ENCODE measurements at places on chromosomes 5 and 9.
A peak's percentile ranks its signal among the peaks of the same experiment; 100 is the strongest.

DNA sequence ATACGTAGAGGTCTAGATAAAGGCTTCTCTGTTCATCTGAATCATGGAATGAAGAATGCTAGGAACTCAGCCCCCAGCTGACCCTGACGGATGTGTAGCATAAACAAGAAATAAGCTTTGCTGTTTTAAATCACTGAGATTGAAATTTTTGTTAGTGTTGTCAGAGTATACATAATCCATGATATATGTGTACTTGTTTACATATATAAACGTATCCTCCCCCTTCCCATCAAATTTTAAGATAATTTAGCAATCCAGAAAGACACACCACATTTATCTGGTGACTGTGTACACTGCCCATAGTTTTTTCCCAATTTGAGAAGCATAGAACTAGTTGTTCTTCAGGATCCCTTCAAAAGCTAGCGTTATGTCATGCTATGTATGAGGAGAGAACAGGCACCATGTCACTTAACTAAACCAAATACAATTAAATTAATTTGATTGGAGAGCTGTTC is 80.8 kb upstream of the OSMR start:
- DNase-seq = no peak

GRCh38 chr9:18692268-18692667 is 218.3 kb downstream of the ADAMTSL1 start:
- DNase-seq = no peak

DNA sequence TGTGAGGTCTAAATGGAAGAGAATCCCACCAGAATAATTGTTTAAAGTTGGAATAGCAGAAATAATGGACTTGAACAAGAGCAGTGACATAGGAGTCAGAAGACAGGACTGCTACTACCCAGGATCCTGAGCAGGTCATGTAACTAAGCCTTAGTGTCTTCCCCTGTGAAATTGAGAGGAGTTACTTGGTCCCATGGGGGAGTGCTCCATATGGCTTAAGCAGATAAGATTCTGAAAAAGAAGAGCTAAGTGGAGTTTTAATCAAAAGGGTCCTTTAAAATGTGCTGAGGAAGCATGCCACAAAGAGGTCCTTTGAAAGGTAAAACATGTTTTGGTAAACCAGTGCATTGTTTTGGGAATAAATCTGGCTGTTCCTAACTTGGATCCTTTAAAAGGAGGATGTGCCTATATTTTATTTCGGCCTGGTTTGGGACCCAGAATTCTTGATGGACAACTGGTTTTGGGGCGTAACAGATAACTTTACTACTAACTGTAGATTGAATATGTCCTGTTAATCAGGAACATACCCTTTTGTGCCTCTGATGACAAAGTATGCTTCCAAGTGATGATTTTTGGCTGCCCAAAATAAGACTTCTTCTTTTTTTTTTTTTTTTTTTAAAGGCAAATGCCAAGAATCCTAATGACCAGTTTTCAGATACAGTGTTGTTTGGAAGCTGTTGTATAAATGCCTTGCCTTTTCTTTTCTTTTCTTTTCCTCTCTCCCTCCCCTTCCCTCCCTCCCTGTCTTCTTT is 5.7 kb downstream of the RCL1 start:
- no peak for DNase-seq

DNA sequence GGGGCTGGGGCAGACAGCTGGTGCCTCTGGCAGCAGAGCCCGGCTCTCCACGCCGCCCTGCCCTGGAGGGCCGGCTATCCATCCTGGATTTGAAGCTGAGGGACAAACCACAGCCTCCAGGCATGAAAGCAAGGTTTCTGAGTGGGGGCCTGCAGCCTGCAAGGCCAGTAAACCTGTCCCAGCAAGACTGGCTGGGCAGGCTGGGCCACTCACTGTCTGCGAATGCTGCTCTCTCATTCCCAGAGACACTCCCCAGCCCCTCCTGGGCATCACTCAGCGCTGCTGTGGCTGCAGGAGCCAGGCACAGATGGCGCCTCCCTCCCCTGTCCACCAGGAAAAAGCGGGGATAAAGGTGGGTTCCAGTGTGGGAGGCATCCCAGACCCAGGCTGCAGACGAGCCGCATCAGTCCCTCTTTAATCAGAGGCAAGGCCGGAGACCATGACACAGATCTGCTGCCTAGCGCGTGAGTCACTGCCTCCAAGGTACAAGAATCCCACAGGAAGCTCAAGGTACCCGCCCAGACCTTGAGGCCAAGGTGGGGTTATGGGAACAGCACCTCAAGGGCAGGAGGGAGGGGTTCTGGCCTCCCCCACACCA is 118.0 kb downstream of the VAV2 start:
- peak; percentile 72 for DNase-seq

DNA sequence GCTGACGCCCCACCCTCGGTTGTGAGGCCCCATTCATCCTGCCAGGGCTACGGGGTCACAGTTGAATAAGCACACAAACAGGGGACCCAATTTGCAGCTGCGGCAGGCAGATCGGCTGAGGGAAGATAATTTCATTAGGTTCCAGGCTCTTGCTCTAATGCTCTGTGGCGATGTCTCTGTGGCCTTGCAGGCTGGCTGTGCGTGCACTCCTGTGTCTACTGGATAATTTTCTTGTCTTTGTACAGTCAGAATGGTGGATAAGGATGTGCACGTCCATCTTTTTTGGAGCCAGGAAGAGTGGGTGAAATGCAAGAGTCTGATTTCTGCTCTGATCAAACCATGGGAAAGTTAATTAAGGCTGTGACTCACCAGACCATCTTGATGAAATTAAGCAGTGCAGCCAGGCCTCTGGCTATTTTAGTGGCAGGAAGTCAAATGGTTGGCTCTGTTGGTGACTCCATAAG is 39.2 kb downstream of the NSG2 start:
- no peak for DNase-seq

DNA sequence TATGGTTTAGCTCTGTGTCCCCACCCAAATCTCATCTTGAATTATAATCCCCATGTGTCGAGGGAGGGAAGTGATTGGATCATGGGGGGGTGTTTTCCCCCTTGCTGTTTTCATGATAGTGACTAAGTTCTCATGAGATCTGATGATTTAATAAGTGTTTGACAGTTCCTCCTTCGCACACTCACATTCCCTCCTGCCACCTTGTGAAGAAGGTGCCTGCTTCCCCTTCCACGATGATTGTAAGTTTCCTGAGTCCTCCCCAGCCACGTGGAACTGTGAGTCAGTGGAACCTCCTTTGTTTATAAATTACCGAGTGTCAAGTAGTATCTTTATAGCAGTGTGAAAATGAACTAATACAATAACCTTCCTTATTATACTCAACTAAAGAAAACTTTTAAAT is 24.3 kb upstream of the TEX10 start:
- DNase-seq = no peak

Data from ACHN (cell line).